ENCODE measurements at places on chromosomes 4 and X. TPM values are rescaled to one million over a fixed set of nuclear protein-coding genes. Genes with fewer than 3 reads are reported as not detected.

DNA sequence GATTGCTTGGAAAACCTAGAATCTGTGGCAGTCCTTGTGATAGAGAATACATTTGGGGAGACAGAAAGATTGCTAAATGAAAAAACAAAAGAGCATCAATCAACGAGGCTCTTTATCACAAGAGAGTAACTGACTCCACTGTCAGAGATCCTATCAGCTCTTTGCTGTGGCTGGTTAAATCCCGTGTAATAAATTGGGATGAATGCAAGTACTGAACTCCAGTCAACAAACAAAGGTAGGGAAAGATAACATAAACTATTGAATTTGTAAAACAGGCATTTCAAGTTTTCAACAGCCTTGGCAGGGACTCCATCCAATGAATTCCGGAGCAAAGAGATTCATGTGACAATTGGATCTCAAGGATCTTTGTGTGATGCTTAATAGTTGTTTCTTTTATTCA, 21.3 kb downstream of the MMRN1 start:
- no peak for DNase-seq

- peak; percentile 63 for DNase-seq
Measured at GRCh38 chrX:153381684-153382532, 19.2 kb downstream of the PNMA6E start.

- no peak for DNase-seq
Measured at GRCh38 chr4:109451544-109452273, 18.1 kb downstream of the SEC24B start.

- no peak for DNase-seq
Measured at GRCh38 chr4:1030031-1030430, 18.6 kb downstream of the FGFRL1 start.

DNA sequence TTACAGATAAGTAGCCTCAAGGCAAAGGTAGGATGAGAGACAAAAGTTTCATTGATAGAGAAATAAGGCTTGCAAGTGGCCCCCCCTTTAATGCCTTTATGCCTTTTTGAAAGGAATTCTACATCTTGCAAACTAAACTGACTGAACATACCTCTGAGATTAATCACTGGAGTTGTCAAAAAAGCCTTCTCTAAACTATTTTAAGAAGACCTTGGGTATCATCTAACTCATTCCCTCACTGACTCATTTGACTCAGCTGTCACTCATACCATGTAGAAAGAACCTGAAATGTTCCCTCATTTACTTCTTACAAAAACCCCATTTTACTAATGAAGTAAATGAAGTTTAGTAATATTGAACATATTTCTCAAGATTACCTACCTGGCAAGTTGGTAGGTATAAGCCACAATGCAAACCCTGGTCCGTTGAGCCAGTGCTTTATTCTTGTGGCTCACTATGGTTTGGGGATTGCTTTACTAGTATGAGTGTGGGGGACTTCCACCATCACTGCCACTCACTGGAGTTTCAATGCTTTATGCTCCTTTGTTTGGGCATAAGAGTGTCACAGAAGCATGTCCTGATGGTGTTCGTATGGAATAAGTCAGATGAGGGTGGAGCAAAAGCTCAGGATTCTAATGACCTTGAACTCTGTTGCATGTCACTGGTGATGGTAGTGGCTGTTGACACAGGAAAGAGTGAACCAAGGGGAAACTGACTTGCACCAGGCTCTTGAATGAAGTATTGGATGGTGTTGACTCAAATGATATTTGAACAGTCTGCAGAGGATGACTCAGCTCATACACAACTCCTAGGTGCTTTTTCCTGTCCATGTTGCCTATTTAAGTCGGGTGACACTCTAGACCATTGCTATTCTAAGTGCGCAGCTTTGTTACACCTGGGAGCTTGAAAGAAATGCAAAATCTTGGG, 305.5 kb upstream of the EMCN start:
- peak; percentile 65 for DNase-seq

GRCh38 chr4:74942251-74942917, 9.5 kb downstream of the PARM1 start:
- no peak for DNase-seq

DNA sequence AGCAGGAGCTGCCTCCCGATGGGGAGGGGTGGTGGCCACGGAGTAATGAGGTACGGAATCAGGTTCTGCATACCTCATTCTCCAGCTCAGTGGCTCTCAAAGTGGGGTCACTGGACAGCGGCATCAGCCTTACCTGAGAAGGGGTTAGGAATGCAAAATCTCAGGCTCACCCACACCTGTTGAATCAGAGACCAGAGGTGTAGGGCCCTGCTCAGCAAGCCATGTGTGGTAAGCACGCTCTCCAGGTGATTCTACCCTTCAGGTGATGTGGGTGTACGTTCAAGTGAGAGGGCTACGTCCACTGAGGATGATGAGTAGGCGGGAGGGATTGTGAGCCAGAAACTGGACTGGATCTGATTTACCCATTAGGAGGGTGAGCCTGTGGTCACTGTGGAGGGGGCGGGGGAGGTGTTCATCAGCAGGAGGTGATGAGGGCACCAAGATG, 65.8 kb downstream of the ANAPC4 start:
- DNase-seq = no peak

GRCh38 chr4:8835521-8836365, 35.9 kb downstream of the HMX1 start:
- no peak for DNase-seq

GRCh38 chr4:60579335-60579734, 620.8 kb upstream of the ADGRL3 start:
- no peak for DNase-seq

DNA sequence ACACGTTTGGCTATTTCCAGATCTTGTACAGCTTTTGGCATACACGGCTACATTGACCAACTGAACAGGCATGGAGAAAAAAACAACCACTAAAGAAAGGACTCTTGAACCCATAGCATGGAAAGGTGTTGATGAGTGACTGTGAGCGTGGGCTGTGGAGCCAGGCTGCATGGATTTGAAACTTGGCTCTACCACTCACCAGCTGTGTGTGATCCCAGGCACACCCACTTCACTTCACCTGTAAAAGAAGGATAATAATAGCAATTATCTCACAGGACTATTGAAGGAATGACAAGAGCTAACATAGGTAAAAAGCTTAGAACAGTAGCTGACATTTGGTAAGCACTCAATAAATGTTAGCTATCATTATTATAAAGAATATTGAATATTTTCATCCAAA, 301.7 kb upstream of the CPEB2 start:
- DNase-seq = no peak

- no peak for DNase-seq
Measured at GRCh38 chr4:55278316-55278715, 67.7 kb upstream of the SRD5A3 start.

DNA sequence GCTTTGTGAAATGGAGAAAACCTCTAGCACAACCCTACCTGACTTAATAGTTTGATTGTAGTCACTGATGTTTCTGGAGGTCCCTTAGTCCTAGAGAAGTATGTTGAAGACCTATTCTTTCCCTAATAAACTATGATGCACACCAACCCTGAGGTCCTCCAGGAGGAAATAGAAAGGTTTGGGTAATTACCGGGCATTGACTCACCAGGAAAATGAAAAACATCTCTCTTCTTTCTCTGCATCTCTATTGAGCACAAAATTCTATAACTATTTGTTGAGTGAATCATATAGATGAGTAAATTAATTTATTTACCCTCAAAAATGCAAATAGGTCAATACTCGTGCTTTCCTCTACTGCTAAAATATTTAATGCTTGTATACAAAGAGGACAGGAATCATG, 582.4 kb upstream of the FAM241A start:
- DNase-seq = no peak

- DNase-seq = no peak
Measured at GRCh38 chrX:126137899-126138298, 28.2 kb downstream of the DCAF12L2 start.

- peak; percentile 77 for DNase-seq
Measured at GRCh38 chr4:167622481-167623240, 388.4 kb upstream of the SPOCK3 start.

DNA sequence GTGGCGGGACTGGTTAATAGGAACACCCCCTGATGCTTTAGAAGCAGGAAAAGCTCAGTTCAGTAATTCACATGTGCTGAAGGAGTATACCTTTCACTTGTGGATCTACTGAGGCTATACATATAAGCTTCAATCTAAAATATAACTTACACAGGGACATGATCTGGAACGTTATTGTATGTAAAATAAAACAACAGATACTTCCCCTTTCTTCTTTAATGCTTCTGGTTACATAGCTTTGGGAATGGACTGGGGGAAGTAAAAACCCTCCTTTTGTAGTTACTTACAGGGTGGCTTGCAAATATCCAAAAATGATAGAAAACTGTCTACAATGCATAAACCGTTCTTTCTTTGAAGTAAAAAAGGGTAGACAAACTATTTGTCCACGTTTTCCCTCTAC, 1.9 kb downstream of the FGG start:
- DNase-seq = no peak

DNA sequence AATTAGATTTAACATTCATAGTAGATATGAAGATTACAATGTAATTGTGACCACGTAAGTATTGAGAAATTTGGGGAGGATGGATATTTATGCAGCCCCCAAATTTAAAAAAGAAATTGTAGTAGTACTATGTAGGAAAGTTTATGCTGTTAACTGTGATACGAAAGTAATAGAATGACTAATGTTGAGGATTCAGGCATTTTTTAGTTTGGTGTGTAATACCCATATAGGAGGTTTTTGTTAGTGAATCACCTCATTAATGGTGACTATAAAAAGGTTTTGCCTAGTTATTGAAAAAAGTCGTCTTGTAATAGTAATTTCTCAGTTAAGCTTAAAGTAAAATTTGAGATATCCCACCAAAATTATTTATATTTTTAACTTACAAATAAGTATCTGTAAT, 67.2 kb downstream of the SMARCAD1 start:
- DNase-seq = no peak

- no peak for DNase-seq
Measured at GRCh38 chr4:140260227-140260626, 106.2 kb upstream of the MAML3 start.

GRCh38 chrX:14352511-14352910, 176.8 kb upstream of the GLRA2 start:
- no peak for DNase-seq

- DNase-seq = no peak
Measured at GRCh38 chrX:153668423-153669173, 5.0 kb downstream of the PNCK start.

GRCh38 chr4:151865312-151865711, 104.5 kb upstream of the GATB start:
- DNase-seq = no peak

GRCh38 chrX:40418813-40419195, 162.0 kb upstream of the ATP6AP2 start:
- DNase-seq = peak; percentile 74

- DNase-seq = no peak
Measured at GRCh38 chr4:184942444-184943425, 75.6 kb upstream of the HELT start.

- DNase-seq = no peak
Measured at GRCh38 chrX:97743014-97743413, 859.3 kb downstream of the RPA4 start.

The ETNPPL gene
- not detected for total RNA-seq

The SMIM10 gene
- 0.88 TPM for total RNA-seq

The CDKL5 gene
- 0.23 TPM for total RNA-seq

The BEX4 gene
- 5.9 TPM for total RNA-seq
